Ureter (tissue), 1 donor: ENCODE measurements at places on chromosomes 4 and X. TPM values are rescaled to one million over a fixed set of nuclear protein-coding genes. Genes with fewer than 3 reads are reported as not detected.

GRCh38 chrX:111445485-111445884, 33.5 kb upstream of the DCX start:
- no peak for DNase-seq

The NPNT gene
- total RNA-seq: 5.8 TPM

DNA sequence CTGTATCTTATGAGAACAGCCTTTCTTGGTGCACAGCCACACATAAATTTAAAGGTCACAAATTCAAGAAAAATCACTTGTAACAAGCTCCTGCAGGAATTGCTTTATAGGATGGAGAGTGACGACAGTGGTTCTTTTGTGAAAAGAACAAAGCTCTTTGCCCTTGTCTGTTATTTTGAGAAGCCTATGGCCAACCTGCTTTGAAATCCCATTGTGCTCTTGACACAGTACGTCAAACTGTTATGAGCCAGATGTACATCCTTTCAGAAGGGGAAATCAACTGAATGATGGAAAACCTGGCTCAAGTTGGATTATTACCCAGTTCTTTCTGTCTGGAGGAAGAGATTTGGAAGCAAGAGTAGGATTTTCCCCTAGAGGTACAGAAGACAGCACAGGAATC, 1454.2 kb downstream of the ARAP2 start:
- DNase-seq: no peak

DNA sequence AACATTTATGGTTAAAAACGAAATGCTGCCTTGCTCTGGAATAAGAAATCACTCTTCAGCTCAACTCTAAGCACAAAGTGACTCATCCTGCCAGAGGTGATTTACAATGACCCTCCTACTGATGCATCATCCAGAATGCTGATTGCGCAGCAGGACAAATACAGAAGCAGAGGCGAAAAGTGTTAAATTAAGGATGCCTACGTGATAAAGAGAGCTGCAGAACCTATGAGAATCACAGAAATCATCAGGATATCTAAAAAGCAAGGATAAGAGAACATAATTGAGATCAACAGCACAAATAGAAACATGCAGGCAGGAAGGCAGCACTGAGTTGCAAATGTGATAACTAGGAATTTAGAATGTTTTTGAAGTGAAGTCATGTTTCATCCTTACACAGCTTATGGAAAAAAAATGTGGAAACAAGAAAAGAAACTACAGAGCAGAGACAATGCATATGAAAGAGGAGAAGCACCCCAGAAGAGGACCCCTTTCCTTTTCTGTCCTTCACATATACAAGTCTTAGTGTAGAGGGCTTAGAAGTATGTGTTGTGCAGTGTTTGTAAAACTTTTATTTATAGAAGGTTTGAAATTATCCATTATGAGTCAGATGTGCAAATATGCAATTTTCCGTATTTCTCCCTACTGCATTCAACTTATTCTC, 188.4 kb downstream of the SLC7A11 start:
- no peak for DNase-seq

GRCh38 chr4:2363951-2364653, 54.3 kb downstream of the ZFYVE28 start:
- DNase-seq: no peak

DNA sequence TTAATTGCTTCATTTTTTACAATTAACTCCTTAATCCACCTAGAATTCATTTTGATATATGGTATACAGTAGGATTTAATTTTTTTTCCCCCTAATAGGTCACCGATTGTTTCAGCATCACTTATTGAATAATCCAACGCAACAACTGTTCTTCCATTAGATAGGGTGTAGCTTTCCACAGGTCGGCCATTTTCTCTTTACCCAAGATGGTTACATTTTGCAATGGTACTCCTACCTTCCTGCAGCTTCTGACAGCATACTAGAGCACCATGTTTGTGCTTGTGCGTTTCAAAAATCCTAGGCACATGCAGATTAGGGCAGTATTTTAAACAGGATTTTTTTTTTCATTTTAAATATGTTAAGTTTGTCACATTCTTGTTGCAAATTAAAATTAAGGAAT, 2.3 kb downstream of the LINC00632 start:
- no peak for DNase-seq

The GDPD2 gene
- 1.5 TPM for total RNA-seq

DNA sequence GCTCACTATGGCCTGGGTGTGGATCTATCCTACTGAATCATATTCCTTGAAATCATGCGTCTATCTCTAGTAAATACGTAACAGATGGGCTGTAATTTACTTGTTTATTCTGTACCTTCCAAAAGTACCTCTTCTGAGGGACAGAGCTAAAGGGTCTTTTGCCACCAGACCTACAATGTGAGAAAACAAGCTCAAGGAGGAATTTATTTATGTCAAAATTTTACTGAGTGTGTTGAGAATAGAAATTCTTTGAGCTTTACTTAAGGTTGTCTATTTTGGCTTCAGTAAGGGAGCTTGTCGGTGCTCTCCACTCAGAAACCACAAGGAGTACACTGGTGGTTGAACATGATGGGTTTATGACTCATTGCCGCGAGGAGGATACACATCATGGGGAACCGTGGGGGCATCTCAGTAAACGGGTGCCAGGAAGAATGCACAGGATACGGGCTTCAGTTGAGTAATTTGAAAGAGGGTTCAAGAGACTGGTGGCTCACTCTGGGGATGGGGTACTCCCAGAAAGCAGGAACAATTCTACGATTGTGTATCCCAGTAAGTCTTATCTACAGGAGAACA, 3.0 kb downstream of the ANK2 start:
- no peak for DNase-seq

The SYN1 gene
- total RNA-seq: 1.4 TPM

- peak; percentile 75 for DNase-seq
These were observed 9.2 kb upstream of the BMP3 start for GRCh38 chr4:81021142-81021944.

DNA sequence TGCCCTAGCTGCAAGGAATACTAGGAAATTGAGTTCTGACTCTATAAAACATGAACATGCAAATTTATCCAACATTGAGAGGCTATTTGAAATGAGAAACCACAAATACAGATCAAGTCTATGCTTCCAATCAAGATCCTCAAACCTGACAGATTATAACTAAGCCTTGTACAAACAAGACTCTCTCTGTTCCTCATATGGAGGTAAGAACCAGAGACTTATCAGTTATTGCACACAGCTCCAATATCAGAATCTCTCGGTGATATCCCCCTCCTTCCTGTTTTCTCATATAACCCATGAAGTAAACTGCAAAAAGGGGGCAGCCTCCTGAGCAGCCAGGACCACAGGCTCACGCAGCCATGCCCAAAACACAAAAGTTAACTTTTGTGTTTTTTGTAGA, 36.5 kb downstream of the FBXW7 start:
- DNase-seq: no peak

DNA sequence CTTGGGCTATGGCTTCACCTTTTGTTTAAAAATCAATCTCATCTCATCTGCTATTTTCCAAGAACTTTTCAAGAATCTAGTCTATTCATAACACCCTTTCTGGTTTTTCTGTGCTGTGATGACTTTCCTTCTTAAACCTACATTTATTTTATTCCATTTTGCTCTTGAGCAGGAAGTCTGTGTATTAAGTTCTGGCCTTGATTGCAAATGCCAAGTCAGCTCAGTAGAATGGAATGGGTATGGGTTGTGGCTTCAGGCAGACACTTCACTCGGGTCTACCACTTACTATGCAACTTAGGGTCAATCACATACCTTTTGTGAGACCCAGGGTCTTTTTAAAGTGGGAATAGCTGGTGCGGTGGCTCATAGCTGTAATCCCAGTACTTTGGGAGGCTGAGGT, 522.3 kb downstream of the TRIML1 start:
- no peak for DNase-seq

GRCh38 chr4:170805352-170805751, 715.6 kb upstream of the AADAT start:
- no peak for DNase-seq

DNA sequence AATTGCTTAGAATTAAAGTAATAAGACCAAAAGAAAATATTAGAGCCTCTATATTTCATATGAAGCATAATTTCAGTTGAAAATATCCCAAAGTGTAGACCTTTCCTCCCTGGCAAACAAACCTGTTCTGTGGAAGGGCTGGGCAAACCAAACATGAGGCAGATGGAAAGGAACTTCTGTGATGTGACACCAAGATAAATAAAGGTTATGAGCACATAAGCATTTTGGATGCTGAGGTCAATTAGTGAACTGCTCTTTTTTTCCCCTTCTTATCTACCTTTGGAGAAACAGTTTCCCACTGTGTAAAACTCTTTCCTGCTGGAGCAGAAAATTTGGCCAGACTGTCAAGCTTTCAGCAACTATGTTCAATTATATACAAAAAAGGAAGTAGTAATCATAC, 109.6 kb upstream of the STIM2 start:
- no peak for DNase-seq

DNA sequence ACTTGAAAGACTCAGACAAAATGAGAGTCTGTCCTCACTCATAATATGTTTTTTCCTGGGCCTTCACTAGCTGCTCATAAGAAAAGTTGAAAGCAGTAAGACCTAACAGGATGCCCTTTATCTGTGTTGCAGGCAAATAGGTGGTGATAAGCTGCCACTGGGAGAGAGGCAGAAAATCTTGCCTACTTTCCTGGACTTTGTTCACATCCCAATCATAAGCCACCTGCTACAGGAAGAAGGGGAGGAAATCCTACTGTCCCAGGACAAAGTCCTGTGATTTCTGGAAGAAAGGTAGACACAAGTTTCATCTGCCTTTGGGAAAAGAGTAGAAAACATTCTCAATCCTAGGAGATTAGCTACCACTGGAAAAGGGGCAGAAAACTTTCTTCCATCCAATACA, 13.3 kb upstream of the SPANXN2 start:
- DNase-seq: no peak

The CAPN6 gene
- 0.47 TPM for total RNA-seq
